ENCODE measurements at places on chromosomes 1 and 21. TPM values are rescaled to one million over a fixed set of nuclear protein-coding genes. Genes with fewer than 3 reads are reported as not detected.

The ADORA1 gene
- 5.7 TPM for total RNA-seq

The CD52 gene
- 5.1 TPM for total RNA-seq

GRCh38 chr21:22536509-22536908 is 1538.3 kb downstream of the NCAM2 start:
- DNase-seq: no peak

DNA sequence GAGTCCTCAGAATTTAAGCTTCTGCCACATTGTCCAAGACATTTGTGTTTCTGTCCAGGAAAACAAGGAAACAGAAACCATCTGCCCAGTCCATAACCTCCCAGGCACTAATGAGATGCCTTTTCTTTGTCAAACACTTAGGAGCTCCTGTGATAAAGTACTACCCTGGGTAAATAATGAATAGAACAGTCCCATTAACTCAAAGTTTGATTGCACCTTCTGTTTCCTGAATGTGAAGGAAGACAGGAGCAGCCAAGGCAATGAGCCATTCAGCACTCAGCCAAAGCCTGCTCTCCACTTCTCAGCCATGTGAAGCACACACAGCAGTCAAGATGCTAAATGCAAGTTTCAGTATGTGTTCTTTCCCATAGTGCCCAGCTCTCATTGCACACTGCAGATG is 199.8 kb downstream of the SEC16B start:
- DNase-seq: no peak

DNA sequence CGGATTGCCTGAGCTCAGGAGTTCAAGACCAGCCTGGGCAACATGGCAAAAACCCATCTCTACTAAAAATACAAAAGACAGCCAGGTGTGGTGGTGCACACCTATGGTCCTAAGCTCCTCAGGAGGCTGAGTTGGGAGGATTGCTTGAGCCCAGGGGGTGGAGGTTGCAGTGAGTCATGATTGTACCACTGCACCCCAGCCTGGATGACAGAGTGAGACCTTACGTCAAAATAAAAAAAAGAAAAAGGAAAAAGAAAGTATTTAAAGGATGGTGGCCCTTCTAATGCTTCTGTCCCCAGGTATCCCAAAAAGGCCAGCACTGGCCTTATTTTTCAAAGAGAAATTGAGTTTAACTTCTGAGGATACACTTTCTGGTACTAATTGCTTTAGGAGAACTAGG is 1.7 kb downstream of the IKBKE start:
- DNase-seq: no peak
